ENCODE measurements at places on chromosomes 12 and 14. TPM values are rescaled to one million over a fixed set of nuclear protein-coding genes. Genes with fewer than 3 reads are reported as not detected.

- no peaks in the 10 kb centered on the region for H3K27me3 ChIP-seq
- H3K27ac ChIP-seq, result no peak overlapping the region
- no peaks in the 10 kb centered on the region for H3K36me3 ChIP-seq
- DNase-seq, result no peak
- H3K4me3 ChIP-seq, result no peak overlapping the region
Measured at GRCh38 chr12:105315726-105316125, 14.8 kb upstream of the C12orf75 start.

DNA sequence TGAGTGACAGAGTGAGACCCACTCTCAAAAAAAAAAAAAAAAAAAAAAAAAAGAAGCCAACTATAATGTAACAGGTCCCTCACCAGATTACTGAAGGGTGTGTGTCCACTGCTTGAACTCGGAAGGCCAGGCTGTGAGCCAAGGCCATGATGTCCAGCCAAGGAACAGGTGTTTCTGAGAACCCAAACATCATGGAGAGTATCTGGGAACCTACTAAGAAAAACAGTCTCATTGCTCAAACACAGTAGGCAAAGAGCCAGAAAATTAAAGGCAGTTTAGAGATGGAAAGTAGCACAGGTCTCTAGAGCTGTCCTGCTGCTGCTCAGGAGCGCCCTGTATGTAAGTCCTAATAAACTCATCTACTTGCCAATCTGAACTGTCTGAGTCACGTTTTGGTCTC lies 12.5 kb upstream of the MAP4K5 start:
- no peak overlapping the region for H3K27ac ChIP-seq
- H3K4me1 ChIP-seq, result peaks cover 21% of the 10 kb centered on the region
- no peaks in the 10 kb centered on the region for H3K27me3 ChIP-seq

- no peak overlapping the region for H3K27ac ChIP-seq
- no peaks in the 10 kb centered on the region for H3K36me3 ChIP-seq
- no peak overlapping the region for H3K4me3 ChIP-seq
- H3K27me3 ChIP-seq, result no peaks in the 10 kb centered on the region
- no peaks in the 10 kb centered on the region for H3K4me1 ChIP-seq
Measured at GRCh38 chr14:78182722-78183121, 12.5 kb downstream of the NRXN3 start.

- DNase-seq, result no peak
- no peak overlapping the region for H3K27ac ChIP-seq
- H3K27me3 ChIP-seq, result no peaks in the 10 kb centered on the region
- H3K36me3 ChIP-seq, result no peaks in the 10 kb centered on the region
Measured at GRCh38 chr14:88706425-88706824, 86.3 kb downstream of the EML5 start.

GRCh38 chr14:60102389-60102788 lies 10.7 kb downstream of the PCNX4 start:
- peaks cover 32% of the 10 kb centered on the region for H3K4me1 ChIP-seq
- no peak overlapping the region for H3K4me3 ChIP-seq
- H3K27me3 ChIP-seq, result no peaks in the 10 kb centered on the region
- no peak overlapping the region for H3K27ac ChIP-seq
- H3K36me3 ChIP-seq, result peaks cover 5% of the 10 kb centered on the region

DNA sequence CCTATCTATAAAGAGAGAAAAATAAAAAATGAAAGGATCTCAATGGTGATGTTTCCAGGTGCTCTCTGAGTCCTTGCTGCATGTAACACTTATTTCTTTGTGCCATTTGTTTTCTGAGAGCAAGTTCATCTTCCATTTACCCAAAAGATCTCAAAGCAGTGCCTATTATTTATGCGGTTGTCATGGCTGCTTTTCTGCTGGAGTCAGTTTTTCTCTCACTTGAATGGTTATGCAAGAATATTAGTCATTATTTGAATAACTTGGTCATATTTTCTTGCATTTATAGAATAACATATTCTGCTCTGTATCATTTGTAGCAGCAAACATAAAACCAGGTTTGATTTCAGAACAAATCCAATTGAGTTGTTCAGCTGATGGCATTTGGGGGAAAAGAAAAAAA lies 141.8 kb upstream of the G2E3 start:
- no peaks in the 10 kb centered on the region for H3K36me3 ChIP-seq
- no peak for DNase-seq
- peaks cover 11% of the 10 kb centered on the region for H3K4me1 ChIP-seq
- H3K27me3 ChIP-seq, result no peaks in the 10 kb centered on the region

DNA sequence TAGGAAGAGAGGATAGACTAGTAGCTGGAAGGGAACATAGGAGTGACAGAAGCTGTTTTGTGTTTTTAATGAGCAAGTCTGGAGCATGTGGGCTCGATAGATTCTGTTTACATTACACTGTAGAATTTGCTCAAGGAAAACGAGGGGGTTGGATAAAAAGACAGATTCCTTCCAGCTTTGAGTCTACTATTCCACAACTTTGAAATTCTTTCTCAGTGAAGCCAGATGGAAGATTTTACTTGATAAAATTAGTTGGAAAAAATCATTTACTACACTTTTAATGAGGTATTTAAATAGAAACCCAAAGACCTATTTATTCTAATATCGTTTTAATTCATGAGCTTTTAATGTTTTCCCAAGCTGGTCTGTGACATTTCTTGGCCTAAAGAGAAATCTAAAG lies 19.5 kb upstream of the EPS8 start:
- H3K36me3 ChIP-seq, result no peaks in the 10 kb centered on the region
- H3K27me3 ChIP-seq, result no peaks in the 10 kb centered on the region

GRCh38 chr12:101695706-101696105 lies 1.7 kb upstream of the CHPT1 start:
- no peak overlapping the region for H3K4me3 ChIP-seq
- no peak for DNase-seq
- peaks cover 34% of the 10 kb centered on the region for H3K4me1 ChIP-seq
- no peaks in the 10 kb centered on the region for H3K36me3 ChIP-seq
- peak overlapping the region; percentile 95 for H3K27ac ChIP-seq

GRCh38 chr14:51356381-51356780 lies 116.3 kb downstream of the TMX1 start:
- no peak for DNase-seq
- H3K27me3 ChIP-seq, result no peaks in the 10 kb centered on the region
- no peaks in the 10 kb centered on the region for H3K36me3 ChIP-seq
- H3K4me3 ChIP-seq, result no peak overlapping the region

DNA sequence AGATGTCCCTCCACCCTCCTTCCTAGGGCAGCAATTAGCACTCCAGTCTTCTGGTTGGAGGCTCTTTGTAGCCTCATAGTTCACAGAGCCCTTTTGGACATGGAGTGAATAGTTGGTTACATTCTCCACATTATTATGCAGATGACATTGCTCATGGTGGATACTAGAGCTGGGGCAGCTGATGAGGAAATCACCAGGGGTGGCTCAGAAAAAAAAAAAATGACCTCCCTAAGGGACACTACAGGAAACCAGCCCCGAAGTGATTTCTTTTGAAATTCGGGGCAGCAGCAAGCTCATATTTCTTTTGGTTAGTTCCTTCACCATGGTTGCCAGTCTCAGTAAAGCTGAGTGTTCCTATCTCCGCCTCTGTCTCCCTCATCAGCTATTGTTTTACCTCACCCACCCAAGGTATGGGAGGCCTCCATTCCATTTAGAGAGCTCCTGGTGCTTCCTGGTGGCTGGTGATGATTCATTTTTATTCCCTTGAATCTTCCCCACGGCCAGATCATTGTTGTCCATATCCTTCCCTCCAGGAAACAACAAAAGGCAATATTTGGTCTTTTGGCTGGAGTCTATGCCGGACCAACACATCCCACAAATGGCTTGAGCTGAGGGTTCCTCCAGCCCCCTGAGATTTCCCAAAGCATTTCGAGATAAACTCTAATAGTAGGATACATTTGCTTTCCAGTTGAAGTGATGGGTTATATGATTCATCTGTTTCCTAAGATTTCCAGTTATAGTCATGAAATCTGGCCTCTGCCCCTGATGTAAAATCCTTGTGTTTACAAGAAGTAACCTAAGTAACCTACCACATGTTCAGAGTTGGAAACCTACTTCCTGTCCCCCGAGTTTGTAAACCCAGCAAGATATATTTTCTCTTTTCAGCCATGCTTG lies 56.2 kb upstream of the NID2 start:
- peak overlapping the region; percentile 26 for H3K27ac ChIP-seq
- H3K4me1 ChIP-seq, result peaks cover 15% of the 10 kb centered on the region
- H3K36me3 ChIP-seq, result no peaks in the 10 kb centered on the region

GRCh38 chr14:53668897-53669296 lies 287.7 kb downstream of the BMP4 start:
- H3K36me3 ChIP-seq, result no peaks in the 10 kb centered on the region
- H3K27ac ChIP-seq, result no peak overlapping the region
- H3K27me3 ChIP-seq, result no peaks in the 10 kb centered on the region
- no peak overlapping the region for H3K4me3 ChIP-seq
- no peak for DNase-seq

- peaks cover 96% of the 10 kb centered on the region for H3K36me3 ChIP-seq
- H3K4me1 ChIP-seq, result no peaks in the 10 kb centered on the region
- no peak overlapping the region for H3K27ac ChIP-seq
- no peak overlapping the region for H3K4me3 ChIP-seq
- no peak for DNase-seq
Measured at GRCh38 chr14:81480741-81481140, 52.9 kb downstream of the SEL1L start.

GRCh38 chr14:52363961-52364360 lies 49.8 kb downstream of the PTGER2 start:
- no peak for DNase-seq
- H3K36me3 ChIP-seq, result no peaks in the 10 kb centered on the region
- H3K4me1 ChIP-seq, result no peaks in the 10 kb centered on the region
- no peak overlapping the region for H3K27ac ChIP-seq

- H3K36me3 ChIP-seq, result no peaks in the 10 kb centered on the region
- no peaks in the 10 kb centered on the region for H3K27me3 ChIP-seq
- no peak overlapping the region for H3K4me3 ChIP-seq
- H3K4me1 ChIP-seq, result peaks cover 81% of the 10 kb centered on the region
- no peak for DNase-seq
Measured at GRCh38 chr14:93083917-93084316, 31.8 kb downstream of the ITPK1 start.

DNA sequence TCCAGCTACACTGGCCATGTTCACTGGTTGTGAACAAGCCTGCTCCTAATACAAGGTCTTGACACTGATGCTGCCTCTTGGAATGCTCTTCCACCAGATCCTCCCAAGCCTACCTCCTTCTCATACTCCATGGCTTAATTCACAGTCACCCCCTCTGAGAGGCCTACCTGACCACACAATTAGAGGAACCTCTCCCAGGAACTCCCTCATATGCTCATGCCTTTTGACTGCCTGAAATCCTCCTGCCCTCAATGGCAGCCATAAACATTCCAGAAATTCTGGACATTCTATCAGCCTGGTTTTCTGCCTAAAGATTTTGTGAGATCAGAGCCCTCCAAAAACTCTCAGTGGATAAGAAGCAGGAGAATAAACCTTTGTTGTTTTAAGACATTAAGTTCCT lies 340.2 kb downstream of the C12orf75 start:
- no peaks in the 10 kb centered on the region for H3K27me3 ChIP-seq
- peaks cover 27% of the 10 kb centered on the region for H3K4me1 ChIP-seq
- H3K4me3 ChIP-seq, result no peak overlapping the region
- no peaks in the 10 kb centered on the region for H3K36me3 ChIP-seq

DNA sequence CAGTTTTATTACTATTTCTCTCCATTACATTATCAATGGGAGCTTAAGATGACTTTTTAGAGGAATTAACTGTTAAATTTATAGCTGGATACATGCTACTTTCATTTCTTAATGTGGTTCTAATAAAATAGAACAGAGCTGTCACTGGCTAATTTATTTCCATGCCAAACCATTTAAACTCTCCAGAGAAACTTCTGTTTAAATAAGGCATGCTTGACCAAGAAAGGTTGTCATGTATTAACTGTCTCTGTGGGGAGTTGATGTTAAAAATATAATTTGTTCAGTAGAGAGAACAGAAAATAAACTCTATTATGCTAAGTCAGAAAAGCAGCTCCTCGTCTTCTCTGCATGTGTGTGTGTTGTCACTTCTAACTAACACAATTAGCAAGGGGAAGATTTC lies 447.4 kb downstream of the SLC16A7 start:
- DNase-seq, result no peak
- peaks cover 17% of the 10 kb centered on the region for H3K4me1 ChIP-seq
- H3K4me3 ChIP-seq, result no peak overlapping the region
- H3K27ac ChIP-seq, result no peak overlapping the region

GRCh38 chr14:104560586-104560945 lies 19.0 kb upstream of the C14orf180 start:
- H3K27me3 ChIP-seq, result peaks cover 76% of the 10 kb centered on the region
- H3K36me3 ChIP-seq, result no peaks in the 10 kb centered on the region
- no peak overlapping the region for H3K4me3 ChIP-seq
- no peak for DNase-seq

GRCh38 chr14:98229656-98230366 lies 1042.2 kb downstream of the BCL11B start:
- H3K27ac ChIP-seq, result no peak overlapping the region
- no peaks in the 10 kb centered on the region for H3K4me1 ChIP-seq
- H3K4me3 ChIP-seq, result no peak overlapping the region
- H3K27me3 ChIP-seq, result no peaks in the 10 kb centered on the region
- no peaks in the 10 kb centered on the region for H3K36me3 ChIP-seq

- H3K27ac ChIP-seq, result peak overlapping the region; percentile 57
- peaks cover 24% of the 10 kb centered on the region for H3K4me1 ChIP-seq
Measured at GRCh38 chr12:18753481-18754123, 15.7 kb downstream of the CAPZA3 start.

- no peak overlapping the region for H3K27ac ChIP-seq
- H3K27me3 ChIP-seq, result no peaks in the 10 kb centered on the region
Measured at GRCh38 chr12:111211910-111212757, 156.8 kb downstream of the PHETA1 start.

DNA sequence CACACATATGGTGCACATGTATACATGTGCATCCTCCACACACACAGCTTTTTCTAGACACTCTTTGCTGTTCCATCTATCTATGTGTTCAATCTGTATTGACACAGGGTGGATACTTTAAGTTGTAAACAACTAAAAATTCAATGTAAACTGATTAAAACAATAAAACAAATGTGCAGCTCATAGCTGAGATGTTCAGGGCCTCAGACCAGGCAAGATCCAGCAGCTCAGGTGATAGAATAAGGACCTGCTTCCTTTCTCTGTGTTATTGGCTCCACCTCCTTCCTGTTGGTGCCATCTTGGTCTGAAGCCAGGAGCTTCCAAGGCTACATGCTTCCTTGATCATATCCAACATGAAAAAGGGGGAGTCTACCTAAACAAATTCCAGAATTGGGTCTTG lies 158.1 kb upstream of the RFLNA start:
- no peak overlapping the region for H3K4me3 ChIP-seq
- no peak overlapping the region for H3K27ac ChIP-seq
- no peaks in the 10 kb centered on the region for H3K4me1 ChIP-seq
- H3K27me3 ChIP-seq, result no peaks in the 10 kb centered on the region

- H3K4me3 ChIP-seq, result peak overlapping the region; percentile 34
- DNase-seq, result peak; percentile 96
- H3K27me3 ChIP-seq, result no peaks in the 10 kb centered on the region
- H3K36me3 ChIP-seq, result no peaks in the 10 kb centered on the region
- peak overlapping the region; percentile 66 for H3K27ac ChIP-seq
- H3K4me1 ChIP-seq, result peaks cover 37% of the 10 kb centered on the region
Measured at GRCh38 chr14:103880348-103881267, 33.2 kb upstream of the PPP1R13B start.

Gene DNAI7
- 0.40 TPM for total RNA-seq

Gene PLEKHG7
- not detected for total RNA-seq

Gene AKAP5
- 2.0 TPM for total RNA-seq

Gene NEUROD4
- total RNA-seq, result not detected

Gene TMPRSS12
- total RNA-seq, result not detected

Gene IL23A
- total RNA-seq, result not detected

Gene SLC4A8
- 0.46 TPM for total RNA-seq

Gene TAC3
- total RNA-seq, result not detected

Gene PLEKHD1
- not detected for total RNA-seq

Gene LHX5
- not detected for total RNA-seq

Gene SIX6
- not detected for total RNA-seq

All from esophagus muscularis mucosa (tissue), 4 donors.